ENCODE measurements at places on chromosomes 5 and 9.

DNA sequence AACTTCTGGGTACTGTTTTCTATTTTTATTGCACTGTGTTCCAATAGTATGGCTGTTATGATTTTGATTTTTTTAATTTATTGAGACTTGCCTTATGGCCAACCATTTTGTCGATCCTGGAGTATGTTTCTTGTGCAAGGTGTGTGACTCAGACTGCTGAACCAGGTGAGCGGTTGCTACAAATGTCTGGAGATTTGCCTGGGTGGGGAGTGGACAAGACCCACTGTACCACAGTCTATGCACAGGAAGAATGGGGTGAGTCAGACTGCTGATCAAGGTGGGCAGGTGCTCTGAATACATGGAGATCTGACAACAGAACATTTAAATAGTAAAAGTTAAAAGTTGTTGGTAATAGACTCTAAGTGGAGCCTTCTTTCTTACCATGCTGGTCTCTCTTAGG, 609.2 kb downstream of the CSNK1G3 start:
- DNase-seq: no peak

DNA sequence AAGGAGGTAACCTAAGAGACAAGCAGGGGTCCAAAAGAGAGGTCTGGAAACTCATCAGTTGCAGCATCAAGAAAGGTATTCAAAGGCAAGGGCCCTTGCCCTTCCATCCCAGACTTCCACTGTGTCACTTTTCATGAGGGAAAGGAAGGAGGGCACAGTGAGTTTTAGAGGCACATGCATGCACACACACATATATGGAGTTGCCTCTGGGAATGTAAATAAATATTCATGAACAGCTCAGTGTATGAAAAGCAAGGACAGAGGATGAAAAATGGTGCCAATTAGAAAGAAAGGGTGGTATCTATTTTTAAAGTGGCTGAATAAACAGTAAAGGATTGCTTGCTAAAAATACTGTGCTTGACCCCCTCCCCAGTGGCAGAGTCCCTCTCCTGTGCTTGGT, 105.3 kb upstream of the LRRTM2 start:
- no peak for DNase-seq

DNA sequence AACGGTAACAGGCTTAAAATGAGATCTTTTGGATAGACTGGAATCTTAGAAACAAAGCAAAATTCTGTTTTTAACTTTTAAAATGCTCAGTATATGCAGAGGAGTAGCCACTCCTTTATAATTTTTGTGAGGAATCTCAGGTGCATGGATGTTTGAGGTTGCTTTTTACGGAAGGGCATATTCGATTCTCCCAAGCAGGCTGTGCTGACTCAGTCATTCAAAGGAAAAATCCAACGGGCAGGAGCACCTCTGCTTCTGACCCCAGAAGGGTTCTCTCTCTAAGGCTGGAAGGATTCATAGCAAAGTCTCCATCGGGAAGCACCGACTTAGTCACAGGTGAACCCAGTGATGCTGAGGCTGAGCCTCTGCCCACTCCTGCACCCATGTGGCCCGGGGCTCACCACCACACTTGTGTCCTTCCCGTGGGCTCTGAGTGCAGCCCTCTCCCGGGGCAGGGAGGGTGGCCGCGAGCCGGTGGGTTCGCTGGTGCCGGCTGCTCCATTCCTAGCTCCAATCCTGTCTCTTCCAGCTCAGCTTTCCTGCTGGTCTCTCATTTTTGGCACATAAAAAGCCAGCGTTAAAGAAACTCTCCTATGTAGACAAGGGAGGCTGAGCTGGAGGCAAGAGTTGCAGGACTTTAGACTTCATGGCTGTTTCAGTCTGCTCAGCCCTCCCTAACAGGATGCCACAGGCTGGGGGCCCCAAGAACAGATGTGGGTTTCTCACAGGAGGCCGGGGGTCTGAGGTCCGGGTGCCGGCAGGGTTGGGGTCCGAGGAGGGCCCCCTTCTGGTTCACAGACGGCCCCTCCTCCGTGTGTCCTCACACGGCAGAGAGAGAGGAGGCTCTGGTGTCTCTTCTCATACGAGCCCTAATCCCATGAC, 135.6 kb upstream of the LPCAT1 start:
- DNase-seq: no peak

DNA sequence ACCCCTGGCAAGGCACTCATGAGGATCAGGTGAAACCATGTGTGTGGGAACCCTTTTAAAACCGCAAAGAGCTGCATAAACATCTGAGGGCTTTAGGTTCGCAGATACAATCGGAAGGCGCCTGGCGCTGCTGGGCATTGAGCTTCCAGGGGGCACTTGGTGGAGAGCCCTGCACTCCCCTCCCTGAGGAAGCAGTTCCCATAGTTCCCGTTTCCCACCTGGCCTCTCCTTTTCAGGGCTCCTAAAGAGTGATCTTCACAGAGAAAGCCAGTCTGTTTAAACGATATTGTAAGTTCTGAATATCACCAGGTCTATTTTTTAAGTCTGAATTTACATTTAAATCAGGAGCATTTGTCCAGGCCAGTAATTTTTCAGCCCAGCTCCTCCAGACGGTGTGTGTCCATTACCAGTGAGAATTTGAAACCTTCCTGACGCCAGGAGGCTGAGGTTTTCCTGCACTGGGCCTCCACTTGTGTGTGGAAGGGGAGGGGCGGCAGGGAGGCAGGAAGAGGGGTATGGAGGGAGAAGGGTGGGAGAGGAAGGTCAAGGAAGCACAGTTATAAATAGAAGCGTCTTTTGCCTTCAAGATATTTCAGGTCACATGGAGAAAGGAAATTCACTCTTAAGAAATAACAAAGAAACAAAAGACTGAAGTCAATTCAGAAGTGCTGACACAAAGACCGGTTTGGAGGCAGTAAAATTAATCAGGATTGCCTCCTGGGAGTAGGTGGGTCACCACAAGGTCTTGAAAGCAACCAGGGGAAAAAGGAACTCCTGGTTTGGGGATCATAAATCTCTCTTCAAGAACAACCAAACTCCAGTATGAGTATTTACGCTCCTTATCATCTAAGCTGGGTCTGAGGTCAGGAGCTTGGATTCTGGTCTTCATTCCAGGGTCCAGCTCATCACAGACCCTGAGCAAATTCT, 14.3 kb upstream of the MGAT1 start:
- peak; percentile 14 for DNase-seq

DNA sequence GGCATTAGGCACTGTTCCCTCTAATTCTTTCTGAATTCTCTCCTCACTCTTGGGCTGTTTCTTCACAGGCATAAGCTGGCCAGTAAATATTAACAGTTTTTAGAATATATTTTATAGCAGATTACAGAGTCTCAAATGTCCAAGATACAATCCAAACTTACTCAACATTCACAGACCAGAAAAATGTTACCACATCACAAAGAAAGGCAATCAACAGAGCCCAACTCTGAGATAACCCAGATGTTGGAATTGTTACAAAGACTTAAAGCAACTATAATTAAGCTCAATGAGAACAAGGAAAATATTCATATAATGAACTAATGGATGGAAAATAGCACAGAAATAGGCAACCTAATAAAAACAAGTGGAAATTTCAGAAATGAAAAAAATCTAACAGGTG, 401.1 kb upstream of the RGMB start:
- DNase-seq: no peak

DNA sequence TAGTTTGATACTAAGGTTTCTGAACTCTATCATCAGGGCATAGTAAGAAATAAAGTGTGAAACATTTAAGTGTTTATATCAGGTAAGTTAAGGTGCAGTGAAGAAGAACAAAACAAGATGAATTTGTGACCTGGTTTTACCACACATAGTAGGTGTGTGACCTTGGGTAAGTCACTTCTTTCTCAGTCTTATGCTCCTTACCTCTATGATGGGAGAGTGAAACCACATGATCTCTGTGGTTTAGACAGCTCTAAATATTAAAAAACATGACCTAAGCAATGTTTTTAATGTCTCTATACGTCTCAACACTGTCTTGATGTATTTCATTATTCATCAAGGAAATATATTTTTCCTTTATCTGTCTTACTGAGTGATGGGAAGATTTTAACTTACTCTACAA, 629.6 kb upstream of the DMAC1 start:
- peak; percentile 5 for DNase-seq

GRCh38 chr5:78908173-78909061, 76.7 kb downstream of the ARSB start:
- DNase-seq: no peak

DNA sequence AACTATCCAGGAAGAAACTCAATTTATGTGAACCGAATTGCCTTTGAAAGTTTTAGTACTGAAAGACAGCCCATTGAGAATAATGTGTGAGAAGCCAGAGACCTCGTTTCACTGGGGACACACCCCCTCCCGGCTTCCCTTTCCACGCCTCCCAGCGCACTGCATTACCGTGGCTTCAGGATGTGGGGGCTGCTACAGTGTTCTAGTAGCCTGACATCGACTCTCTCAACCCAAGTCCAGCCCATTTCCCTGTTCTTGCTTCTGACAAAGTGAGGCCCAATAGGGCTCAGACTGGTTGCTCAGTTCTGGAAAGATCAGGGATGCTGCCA, 3.5 kb downstream of the PAX5 start:
- no peak for DNase-seq

DNA sequence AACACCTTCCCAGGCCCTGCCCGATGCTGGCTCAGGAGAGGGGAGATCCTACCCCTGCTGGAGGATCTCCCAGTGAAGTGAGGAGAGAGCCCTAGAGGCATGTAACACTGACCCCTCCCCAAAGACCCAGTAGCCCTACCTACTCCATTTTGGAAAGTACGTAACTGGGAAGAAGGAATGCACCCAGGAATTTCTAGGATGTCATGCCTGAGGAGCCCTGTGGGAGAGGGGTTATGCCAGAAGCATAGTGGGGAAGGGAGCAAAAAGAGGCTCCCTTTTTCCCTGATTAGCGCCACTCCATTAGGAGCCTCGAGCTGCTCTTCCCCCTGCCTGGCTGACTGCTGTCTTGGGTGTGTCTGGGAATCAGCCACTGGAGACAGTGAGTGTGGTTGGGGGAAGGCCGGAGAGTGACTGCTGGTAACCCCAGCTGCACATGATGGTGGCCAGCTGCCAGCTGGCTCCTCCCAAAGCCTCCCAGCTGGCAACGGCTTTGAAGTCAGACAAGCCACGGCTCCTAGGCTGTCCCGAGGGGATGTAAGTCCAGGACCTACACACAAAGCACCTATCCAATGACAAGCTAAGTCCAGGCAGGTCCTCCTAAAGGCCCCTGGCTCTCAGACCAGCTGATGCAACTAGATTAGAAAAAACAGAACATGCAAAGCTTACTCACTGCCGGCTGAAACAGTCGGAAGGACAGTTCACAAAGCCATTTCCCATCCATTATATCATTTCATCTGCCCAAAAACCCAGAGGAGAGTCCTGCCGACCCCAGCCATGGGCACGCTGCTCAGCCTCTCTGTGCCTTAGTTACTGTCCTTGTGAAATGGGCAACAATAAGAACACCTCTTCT, 136.5 kb upstream of the ABCA1 start:
- DNase-seq: peak; percentile 67

DNA sequence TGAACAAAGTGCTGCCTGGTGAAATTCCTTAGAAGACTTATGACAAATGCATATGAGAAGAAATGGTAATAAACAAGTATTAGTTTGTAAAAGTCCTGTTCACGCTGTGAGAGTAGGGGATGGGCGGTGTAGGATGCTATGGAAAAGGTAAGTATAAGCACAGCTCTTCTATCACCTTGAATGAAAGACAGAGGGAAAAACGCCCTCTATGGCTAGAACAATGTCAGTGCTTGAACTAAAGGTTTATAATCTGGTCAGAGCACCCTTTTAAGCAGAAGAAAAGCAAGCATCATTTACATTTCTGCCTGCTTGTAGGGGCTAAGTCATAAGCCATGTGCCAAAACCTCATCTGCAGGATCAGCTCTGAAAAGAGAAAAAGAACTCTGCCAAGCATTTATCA, 115.2 kb downstream of the LHFPL2 start:
- no peak for DNase-seq

DNA sequence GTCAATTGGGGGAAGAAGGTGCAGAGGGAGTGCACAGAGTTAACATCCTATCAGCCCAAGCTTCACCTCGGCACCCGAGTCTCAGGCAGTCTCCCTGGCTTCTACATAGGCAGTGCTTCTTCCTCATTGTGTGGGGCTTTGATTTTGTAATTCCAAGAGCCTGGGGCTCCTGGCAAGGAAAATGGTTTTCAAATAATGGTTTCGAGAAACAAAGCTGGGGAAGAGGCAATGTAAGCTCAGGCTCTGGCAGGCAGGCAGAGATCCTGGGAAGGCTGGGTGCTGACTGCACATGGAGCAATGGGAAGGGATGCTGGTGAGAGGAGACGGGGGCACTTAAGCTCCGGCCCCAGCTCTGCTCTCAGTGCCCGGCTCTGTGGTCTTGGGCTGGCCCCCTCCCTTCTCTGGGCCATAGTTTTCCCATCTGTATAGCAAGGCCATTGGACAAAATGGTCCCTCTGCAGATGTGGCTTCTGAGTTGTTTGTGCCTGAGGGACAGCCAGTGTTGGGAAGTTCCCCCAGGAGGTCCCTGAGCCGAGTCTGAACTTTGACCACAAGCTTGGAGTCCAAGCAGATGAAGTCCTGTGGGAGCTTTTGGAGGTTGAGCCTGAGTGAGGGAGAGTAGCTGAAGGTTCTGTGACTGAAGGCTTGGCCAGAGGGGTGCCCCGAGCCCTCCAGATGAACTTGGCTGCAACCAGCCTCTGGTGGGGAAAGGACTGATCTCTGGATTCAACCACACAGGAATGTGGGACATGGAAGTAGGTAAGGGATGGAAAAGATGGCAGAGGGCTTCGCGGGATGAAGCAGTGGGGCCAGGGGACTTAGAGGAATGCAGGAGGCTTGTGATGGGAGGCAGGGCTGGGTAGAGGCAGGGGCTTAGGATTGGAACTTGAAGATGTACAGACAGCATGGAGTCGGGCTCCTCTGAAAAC, 28.5 kb upstream of the IL17B start:
- DNase-seq: no peak

DNA sequence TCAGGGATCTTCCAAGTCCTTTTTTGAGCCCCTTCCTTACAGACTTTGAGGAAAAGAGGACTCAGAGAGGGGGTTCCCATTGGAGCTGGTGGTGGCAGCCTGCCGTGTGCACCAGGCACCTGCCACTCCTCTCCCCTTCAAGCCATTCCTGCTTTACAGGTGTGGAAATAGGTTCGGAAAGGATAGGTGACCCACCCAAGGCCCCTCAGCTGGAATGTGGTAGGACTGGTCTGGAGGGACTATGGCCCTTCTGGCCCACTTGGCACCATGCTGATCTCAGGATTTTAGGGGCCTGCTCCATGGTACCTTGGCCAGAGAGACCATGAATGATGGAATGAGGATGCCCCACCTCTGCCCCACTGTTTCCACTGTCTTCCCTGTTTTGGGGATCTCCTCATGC, 1.4 kb downstream of the GALNT12 start:
- no peak for DNase-seq

GRCh38 chr5:1291611-1292080, 3.2 kb downstream of the TERT start:
- no peak for DNase-seq

DNA sequence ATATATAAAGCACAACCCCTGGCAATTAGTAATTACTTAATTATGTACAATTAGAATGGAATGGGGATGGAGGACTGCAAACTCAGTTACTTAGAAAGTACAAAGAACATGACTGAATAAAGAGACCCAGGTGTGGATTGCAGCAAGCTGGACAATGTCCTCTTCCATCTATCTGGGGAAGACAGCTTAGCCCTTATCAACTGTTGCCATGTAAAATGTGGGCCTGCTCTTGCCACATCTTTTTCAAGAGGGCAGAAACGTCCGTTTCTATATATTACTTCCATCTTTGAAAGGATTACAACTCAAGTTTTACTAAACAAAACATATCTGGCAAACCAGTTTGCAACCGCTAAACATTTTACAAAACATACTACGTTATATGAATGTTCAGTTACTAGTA, 26.2 kb downstream of the GOLPH3 start:
- no peak for DNase-seq

- DNase-seq: no peak
These were observed 35.9 kb downstream of the FOXI1 start for GRCh38 chr5:170141636-170142035.

- no peak for DNase-seq
These were observed 92.6 kb downstream of the LIFR start for GRCh38 chr5:38463634-38464521.
